A549 (cell line): ENCODE measurements at places on chromosomes 2 and 18. TPM values are rescaled to one million over a fixed set of nuclear protein-coding genes. Genes with fewer than 3 reads are reported as not detected.

GPBAR1 gene
- polyA plus RNA-seq: 0.12 to 0.16 TPM (median 0.13 TPM) in 3 replicates

PSTPIP2 gene
- 0.10 to 0.22 TPM (median 0.20 TPM) in 3 replicates for polyA plus RNA-seq

MC2R gene
- not detected in 3 replicates for polyA plus RNA-seq

DNA sequence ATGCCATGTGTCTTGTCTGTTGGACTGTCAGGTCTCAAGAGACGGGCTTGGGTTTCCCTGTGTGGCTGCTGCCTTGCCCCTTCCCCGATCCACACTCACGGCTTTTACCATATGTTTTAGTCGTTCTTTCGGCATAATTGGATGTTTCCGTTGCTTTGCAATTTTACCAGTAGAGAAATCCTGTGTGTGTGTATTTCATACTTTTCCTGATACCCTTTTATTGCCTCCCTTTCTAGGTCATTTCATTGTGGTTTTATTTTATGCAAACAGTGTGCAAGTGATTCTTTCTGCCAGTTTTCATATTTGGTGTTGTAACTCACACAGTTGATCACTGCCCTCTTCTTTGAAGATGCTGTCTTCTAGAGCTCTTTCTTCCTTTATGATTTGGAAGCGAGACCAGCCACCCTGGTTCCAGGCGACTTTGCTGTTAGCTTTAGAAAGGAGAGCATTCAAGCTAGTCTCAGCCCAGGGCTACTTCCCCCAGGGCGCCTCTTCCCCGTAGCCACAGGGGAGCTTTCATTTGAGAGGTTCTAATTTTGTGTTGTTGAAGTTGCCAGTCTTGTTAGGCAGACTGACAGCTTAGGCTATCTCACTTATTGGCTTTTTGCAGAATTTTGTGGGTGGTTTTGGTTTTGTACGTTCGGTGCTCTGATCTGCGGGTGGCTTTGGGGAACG, 17.0 kb downstream of the SH3BP4 start:
- no peak for DNase-seq

OR6B3 gene
- not detected in 3 replicates for polyA plus RNA-seq
